ENCODE measurements at places on chromosomes 1 and 21.

GRCh38 chr1:151043163-151043562 lies 4.4 kb upstream of the C1orf56 start:
- no peak for DNase-seq

GRCh38 chr1:180184041-180184440 lies 29.4 kb downstream of the QSOX1 start:
- no peak for DNase-seq

GRCh38 chr1:211468595-211468994 lies 23.4 kb downstream of the RD3 start:
- peak; percentile 8 for DNase-seq

DNA sequence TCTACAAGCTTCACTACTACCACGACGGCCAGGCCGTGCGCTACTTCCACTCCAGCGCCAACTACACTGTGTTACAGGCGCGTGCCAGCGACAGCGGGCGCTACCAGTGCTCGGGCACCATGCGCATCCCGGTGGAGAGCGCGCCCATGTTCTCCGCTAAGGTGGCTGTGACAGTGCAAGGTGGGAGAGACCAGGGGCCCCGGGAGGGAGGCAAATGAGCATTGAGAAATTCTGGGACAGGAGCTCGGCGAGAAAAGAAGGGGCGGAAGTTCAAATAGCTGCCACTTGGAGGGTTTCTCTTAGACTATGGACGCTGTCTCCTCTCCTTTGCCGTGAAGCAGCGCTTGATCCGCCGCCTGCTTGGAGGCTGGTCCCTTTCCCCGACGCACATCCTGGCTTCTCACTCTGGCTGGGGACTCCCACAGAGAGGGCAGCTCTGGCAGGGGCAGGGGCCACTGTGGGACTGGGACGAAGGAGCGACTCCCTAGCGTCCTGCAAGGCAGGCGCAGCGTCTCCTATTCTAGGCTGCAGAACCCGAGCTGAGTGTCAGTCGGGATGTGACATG lies 4.6 kb downstream of the FCRLB start:
- peak; percentile 42 for DNase-seq

DNA sequence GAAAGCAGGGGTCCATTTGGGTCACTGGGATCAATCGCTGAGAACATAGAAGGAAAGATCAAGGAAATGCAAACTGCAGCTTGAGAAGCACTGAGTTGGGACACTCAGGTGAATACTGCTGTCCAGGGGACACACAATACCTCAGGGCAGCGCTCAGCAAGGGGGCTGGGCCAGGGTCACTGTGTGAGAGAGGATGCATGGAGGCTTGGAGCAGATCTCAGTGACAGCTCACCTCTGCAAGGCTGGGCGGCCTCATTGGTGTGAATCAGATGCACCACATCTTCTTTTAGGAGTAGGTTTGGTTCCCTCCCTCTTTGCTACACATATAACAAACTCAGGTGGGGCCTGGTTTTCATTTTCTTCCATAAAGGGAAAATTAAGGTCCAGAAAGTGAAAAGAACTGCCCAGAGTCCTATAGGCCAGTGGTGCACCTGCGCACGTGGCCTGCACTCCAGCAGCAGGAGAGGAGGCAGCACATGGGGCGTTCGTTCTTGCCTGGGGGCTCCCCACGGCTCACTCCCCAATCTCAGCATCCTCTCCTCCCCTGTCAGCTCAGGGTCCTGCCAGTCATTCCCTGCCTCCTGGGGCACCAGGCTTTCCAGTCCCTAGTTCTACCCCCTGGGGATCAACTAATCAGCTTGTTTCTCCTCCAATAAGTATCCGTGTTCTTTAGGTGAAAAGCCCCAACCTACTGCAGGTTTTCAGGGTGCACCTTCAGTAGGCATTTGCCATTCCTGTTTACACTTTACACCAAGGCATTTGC lies 1.5 kb downstream of the A3GALT2 start:
- DNase-seq = no peak

DNA sequence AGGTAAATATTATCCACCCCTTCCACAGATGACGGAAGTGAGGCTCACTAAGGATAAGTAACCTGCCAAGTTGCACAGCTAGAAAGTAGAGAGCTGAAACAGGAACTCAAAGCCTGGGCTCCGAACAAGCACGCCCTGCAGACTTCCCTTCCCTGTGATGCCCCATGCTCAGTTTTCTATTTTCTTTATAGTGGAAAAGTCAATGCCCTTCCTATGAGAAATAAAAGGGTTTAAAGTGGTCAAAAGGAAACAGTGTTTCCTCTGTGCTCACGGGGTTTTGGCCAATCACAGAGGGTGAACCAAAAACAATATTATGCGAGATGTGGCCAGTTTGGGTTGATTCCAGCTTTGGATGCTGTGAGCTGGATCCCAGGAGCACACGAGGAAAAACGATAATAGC lies 44.5 kb downstream of the DDR2 start:
- DNase-seq = peak; percentile 43

GRCh38 chr1:18230840-18231239 lies 123.2 kb downstream of the IGSF21 start:
- DNase-seq = no peak

DNA sequence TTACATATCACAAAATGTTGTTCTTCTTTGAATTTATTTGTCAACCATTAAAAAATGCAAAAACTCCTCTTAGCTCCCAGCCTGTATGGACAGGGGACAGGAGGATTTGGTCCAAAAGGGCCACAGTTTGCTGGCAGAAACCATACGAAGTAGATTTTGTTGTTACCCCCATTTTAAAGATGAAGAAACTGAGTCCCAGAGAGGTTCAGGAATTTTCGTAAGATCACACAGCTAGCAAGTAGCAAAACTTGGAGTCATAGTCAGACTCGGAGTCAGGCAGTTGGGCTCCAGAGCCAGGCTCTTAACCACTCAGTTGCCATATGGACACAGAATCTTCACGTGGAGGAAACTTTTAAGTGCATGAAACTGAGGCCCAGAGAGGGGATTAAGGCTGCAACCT lies 91.4 kb downstream of the TAS1R2 start:
- DNase-seq = no peak

DNA sequence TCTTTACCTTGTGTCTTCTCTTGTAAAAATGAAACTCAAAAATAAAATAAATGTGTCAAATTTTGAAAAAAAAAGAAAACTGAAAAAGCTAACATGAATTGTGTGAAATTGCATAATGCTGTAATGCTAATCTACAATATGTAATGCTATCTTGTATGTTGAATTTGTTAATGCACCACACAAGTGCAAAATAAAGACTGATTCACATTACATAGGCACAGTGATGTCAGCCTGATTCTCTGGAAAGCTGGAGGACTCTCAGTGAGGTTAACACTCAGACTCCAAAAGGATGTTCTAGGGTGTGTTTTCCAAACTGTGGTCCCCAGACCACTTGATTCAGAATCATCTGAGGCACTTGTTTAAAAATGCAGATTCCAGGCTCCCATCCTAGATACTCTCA lies 25.6 kb downstream of the SYT11 start:
- DNase-seq = no peak

DNA sequence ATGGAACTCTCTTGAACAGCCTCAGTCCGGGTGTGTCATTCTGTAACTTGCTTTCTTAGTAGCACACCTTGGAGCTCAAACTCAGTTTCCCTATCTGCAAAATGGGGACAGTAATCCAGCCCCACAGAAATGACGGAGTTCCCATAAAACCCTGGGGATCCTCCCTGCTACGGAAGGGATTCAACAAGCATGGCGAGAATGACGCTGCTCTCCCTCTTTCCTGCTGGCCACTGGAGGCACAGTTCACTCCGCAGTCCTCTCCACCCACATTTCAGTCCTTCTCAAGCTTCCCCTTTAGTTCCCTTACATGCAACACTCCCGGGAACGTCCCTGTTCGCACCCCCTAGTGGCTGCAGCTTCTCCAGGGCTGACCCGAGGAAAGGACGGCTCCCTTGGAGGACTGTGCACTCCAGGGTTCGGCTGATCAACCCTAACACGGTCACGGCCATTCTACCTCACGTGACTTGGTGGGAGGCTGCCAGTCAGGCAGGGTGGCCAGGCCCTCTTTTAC lies 20.6 kb downstream of the RUNX3 start:
- DNase-seq = peak; percentile 89

DNA sequence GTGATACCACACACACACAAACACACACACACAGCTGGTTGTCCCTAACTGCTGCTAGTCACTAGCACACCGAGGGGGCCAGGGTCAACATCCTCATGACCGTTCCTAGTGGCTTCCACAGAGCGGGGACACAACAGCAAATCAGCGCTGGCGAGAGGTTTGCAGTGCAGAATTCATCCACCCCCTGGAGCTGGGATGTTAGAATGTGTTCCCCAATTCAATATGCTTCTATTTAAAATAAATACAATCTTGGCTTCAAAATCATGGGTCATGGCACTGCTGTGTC lies 16.2 kb upstream of the C2CD2 start:
- no peak for DNase-seq

- peak; percentile 38 for DNase-seq
These were observed 771 bp downstream of the ABCD3 start for GRCh38 chr1:94418664-94419655.

- no peak for DNase-seq
These were observed 12.9 kb downstream of the PLEKHM2 start for GRCh38 chr1:15696956-15697521.

GRCh38 chr1:25182629-25183028 lies 49.7 kb downstream of the SYF2 start:
- peak; percentile 22 for DNase-seq

DNA sequence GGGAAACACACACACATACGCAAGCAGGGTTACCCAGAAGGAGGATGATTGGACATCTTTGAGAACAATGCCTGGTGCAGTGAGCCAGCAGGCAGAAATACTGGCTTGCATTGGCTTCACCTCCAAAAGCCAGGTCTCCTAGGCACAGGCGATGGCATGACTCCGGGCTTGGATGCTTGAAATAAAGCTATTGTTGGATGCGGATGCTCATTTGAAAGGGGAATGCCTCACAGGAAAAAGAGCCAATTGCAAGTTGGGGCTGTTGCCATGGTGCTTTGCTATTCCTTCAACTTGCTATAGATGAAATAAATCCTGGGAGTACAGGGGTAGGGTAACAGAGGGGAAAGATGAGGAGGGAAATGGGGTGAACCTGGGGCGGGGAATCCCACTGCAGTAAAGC lies 180.7 kb upstream of the SGIP1 start:
- DNase-seq = no peak

- DNase-seq = peak; percentile 12
These were observed 140.9 kb downstream of the KCNT2 start for GRCh38 chr1:196467230-196467925.

GRCh38 chr1:153513023-153513422 lies 22.8 kb downstream of the S100A6 start:
- no peak for DNase-seq

DNA sequence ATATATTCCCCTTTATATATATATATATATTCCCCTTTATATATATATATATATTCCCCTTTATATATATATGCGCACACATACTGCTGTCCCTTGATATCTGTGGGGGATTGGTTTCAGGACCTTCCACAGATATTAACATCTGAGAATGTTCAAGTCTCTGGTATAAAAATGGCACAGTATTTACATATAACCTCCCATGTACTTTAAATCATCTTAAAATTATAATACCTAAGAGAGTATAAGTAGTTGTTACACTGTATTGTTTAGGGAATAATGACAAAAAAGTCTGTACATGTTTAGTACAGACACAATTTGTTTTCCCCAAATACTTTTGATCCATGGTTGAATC lies 45.8 kb downstream of the NR5A2 start:
- DNase-seq = no peak

DNA sequence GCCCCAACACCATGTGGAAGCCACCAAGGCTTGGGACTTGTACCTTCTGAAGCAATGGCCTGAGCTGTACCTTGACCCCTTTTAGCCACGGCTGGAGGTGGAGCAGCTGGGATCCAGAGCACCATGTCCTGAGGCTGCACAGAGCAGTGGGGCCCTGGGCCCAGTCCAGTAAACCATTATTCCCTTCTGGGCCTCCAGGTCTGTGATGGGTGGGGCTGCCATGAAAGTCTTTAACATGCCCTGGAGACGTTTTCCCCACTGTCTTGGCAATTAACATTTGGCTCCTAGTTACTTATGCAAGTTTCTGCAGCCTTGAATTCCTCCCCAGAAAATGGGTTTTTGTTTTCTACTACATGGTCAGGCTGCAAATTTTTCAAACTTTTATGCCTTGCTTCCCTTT lies 323.7 kb upstream of the ZP4 start:
- DNase-seq = no peak
